Neural crest cell (in vitro differentiated cells): ENCODE measurements at places on chromosomes 2 and 18. TPM values are rescaled to one million over a fixed set of nuclear protein-coding genes. Genes with fewer than 3 reads are reported as not detected.

DNA sequence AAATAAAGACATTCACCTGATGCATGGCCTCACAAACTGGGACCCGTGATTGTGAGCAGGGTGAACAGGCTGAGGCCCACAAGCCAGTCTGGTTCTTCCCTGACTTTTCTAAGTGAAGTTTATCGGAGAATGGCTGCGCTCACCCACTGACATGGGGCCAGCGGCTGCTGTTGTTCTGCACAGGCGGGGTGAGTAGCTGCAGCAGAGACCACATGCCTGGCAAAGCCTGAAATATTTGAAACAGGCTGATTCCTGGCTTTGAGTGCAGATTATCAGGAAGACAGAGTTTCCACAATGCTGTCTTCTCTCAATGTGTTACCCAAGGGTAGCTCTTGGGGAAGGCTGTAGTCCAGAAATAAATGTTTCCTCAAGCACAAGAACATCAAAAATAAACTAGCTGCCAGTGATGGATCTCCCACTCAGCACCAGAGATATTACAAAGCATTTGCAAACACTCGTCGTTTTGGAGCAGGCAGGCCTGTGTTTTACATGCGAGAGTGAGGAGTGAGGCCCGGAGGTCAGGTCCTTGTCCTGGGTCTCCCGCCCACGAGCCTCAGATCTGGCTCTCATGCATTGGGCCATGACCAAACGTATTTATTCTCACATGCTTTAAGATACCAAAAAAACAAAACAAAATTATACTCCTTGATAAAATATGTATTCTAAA is 647.1 kb downstream of the GALR1 start:
- peaks cover 10% of the 10 kb centered on the region for H3K27me3 ChIP-seq
- H3K27ac ChIP-seq, result no peak overlapping the region
- no peak for DNase-seq

- no peaks in the 10 kb centered on the region for H3K36me3 ChIP-seq
- no peaks in the 10 kb centered on the region for H3K4me1 ChIP-seq
- H3K27ac ChIP-seq, result no peak overlapping the region
- no peak overlapping the region for H3K4me3 ChIP-seq
- no peak for DNase-seq
These were observed 52.7 kb upstream of the TMEFF2 start for GRCh38 chr2:192247456-192247855.

DNA sequence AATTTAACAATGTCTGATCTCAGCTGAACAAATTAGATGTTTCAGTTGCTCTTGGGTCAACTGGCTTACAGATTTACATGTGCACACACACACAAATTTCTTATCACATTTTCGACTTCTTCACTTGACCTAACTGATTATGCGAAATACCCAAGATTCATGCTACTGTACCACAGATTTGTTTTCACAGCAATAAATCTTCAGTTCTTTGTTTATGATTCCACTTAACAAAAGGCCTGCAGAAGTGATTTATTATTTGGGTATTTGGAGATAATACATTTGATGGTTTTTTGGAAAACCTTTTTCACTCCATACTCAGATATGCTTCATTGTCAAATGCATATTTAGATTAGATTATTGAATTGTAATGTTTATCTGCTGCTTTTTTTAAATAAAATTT is 129.0 kb downstream of the GALNT1 start:
- H3K4me3 ChIP-seq, result no peak overlapping the region
- H3K27me3 ChIP-seq, result no peaks in the 10 kb centered on the region
- H3K4me1 ChIP-seq, result no peaks in the 10 kb centered on the region
- no peak for DNase-seq
- H3K27ac ChIP-seq, result no peak overlapping the region

GRCh38 chr18:52325997-52326396 is 14.0 kb upstream of the DCC start:
- no peaks in the 10 kb centered on the region for H3K4me1 ChIP-seq
- no peaks in the 10 kb centered on the region for H3K27me3 ChIP-seq
- no peak overlapping the region for H3K27ac ChIP-seq
- no peaks in the 10 kb centered on the region for H3K36me3 ChIP-seq
- DNase-seq, result no peak

The GRHL1 gene
- 2.0 and 3.4 TPM in 2 replicates for total RNA-seq
